Putamen (tissue), 1 donor: ENCODE measurements at places on chromosomes 11 and 22.

DNA sequence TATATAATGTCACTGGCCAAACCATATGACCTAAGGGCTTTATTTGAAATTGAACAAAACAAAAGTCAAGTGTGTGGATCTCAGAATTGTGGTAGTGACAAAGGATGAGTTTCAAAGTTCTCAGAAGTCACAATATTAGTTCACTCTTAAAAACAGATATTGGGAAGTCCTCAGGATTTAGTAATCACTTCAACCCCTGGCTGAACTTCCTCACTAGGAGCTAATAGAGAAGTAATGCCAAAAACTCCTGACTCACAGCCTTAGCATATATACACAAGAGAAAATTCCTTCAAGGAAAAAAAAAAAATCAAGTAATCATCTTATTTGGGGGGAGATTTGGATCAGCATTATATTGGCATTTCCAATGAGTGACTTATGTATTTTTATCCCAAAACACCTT, 75.6 kb upstream of the APOA1 start:
- DNase-seq, result no peak

- DNase-seq, result no peak
Observed at GRCh38 chr22:17217179-17217578, 2.1 kb downstream of the ADA2 start.

DNA sequence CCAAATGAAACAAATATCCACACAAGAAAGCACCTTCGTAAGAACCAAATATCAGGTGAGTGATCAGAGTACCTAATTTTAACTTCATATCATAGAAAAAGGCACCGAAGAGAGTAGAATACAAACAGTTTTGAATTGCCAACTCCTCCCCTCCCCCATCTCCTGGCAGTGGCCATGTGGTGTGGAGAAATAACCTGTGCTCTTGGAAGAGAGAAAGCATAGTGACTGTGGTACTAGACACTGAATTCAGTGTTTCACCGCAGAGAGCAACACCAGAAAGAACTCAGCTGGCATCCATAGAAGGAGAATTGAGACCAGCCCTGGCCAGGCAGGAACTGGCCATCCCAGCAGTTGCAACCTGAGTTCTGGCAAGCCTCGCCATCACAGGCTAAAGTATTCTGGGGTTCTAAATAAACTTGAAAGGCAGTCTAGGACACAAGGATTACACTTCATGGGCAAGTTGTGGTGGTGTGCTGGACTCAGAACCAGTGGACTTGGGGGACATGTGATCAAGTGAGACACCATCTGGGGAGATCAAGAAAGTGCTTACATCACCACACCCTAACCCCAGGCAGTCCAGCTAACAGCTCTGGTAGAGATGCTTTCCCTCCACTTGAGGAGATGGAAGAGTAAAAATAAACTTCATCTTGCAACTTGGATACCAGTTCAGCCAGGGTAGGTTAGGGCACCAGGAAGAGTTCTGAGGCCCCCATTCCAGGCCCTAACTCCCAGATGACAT, 1003.2 kb downstream of the NTM start:
- no peak for DNase-seq

- DNase-seq, result no peak
Observed at GRCh38 chr11:8735094-8735493, 52.5 kb downstream of the RPL27A start.

DNA sequence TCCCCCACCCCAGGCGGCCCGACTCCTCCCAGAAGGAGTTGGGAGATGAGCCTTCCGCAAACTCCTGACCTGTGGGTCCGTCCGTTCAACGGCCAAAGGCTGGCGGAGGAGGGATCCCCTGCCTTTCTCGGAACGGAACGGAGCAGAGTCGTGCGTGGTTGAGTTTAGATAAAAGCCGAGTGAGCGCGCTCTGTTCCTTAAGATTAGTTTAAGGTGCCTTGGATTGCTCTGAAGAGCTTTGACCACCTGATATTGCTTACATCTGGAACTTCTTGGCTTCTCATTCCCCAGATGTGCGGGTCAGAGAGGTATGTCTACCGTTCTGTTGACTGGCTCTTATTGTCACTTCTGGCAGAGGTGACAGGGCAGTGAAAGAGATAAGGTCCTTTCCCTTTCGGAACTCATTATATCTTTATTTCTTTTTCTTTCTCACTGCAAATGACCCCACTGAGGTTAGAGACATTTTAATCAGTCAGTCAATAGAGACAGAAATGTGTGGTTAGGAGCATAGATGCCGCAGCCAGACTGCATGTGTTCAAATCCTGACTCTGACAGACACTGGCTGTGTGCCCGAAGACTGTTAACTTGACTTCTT, at the start of gene TRIM6:
Gene TRIM6 (plus strand): TSS at position 31 of the 595 bp plus-strand sequence. CDS start 261 bp downstream, at position 292.
- no peak for DNase-seq

DNA sequence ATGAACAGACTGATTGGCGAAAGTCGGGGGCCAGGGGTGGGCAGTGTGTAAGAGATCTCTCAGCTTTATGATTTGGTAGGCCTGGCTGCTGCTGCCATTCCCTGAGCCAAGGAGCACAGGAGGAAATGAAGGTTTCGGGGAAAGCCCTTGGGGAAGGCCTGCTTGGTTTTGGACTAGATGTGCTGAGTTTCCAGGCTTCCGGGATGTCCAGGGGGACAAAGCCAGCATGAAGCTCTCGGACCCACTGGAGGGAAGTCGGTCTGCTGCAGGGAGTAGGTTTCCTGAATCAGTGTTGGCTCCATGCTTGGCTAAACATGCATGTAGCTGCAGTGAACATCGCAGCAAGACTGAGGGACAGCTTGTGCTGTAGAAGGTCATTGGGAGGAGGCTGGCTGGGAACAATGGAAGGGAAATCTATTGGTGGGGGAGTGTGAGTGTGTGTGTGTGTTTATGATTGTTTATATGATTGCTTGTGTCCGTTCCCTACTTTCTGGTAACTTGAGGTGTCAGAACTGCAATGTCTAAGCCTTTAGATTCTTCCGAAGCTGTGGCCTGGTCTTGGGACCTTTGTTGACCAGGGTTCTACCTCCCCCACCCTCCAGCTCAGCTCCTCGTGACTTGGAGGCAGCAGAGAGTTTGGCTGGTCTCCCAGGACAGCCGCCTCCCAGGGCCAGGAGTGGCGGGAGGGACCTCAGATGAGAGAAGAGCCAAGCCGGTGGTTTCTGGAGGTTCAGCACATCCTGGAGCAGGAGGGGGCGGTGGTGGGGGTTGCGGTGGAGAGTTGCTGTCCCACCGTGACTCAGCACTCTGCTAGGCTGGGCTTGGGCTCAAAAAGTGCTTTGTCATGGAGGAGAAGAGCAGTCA, 4.0 kb upstream of the FTH1 start:
- DNase-seq, result peak; percentile 97

- DNase-seq, result no peak
Observed at GRCh38 chr22:29306175-29306834, at the start of gene GAS2L1. Gene GAS2L1 (plus strand): TSS chr22:29306650. CDS start chr22:29308106, 1,456 bp downstream.

DNA sequence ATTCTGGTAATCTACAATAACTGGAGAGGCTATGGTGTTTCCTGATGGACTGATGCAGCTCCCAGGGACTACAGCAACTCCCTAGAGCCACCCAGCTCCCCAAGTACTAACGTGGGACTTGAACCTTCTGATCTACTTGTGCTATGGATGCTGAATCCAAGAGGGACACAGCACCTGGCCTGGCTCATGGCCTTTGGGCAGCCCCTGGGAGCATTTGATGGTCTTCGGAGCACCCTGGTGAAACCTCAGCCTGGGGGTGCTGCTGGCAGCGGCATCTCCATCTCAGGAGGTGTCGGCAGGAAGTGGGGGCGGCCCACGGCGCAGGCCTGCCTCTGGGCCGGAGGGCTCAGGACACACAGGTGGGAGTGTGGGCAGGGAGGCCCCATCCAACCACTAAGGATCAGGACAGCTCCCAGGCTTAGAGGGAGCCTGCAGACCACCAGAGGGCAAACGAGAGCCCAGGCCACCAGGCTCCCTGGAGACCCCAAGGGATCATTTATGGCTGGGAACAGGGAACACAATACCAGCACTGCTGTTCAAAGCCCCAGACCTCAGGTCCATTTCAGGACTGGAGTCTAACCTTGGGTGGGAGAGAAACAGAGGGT, 8.7 kb downstream of the EHD1 start:
- DNase-seq, result no peak

DNA sequence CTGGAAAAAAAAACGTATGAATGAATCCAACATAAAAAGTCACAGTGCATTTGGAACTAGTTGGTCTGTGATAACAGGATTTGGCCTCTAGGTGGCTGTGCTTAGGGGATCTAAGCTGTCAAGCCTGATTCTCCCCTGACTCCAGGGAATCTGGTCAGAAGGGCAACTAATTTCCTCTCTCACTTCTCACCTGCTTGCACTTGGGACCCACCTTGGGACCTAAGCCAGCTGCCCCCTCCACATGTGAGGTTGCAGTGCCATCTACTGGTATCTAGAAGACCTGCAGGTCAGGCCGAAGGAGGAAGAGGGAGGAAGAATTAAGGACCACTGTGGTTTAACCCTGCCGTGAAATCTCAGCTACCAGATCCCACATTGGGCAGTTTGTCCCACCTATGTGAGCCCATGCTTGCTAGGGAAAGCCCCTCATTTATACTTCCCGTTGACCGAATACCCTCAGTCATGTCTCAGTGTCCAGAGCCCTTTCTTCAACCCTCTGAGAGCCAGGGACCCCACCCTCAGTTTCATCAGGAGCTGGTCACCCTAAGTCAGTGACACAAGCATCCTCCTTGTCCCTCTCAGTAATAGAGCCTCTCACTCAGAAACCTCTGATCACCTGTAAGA, 33.2 kb upstream of the CAVIN3 start:
- no peak for DNase-seq

- DNase-seq, result no peak
Observed at GRCh38 chr11:126832387-126832786, 168.2 kb downstream of the KIRREL3 start.
